ENCODE measurements at places on chromosomes 6 and 20.

- no peak for DNase-seq
Observed at GRCh38 chr20:52459150-52459549, 267.6 kb upstream of the ZFP64 start.

DNA sequence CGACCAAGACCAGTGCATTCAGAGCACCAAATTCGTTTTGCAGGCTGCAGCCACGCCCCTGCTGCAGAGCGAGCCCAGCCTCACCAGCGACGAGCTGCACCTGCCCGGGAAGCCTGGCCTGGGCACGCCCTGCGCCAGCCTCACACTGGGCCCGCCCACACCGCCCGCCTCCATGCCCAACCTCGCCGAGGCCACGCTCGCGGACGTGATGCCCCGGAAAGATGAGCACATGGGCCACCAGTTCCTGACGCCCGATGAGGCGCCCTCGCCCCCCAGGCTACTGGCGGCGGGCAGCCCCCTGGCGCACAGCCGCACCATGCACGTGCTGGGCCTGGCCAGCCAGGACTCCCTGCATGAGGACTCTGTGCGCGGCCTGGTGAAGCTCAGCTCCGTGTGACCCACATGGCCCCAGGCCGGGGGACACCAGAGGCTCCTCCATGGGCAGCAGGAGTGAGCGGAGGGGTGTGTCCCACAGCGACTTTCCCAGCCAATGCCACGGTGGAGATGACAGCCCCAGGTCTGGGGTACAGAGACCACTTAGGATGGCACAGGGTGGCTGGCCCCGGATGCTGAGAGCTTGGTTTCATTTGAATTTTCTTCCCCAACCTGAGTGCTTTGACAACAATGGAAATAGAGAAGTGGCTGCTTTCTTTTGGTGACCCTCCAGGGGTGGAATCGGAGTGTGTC lies 150.2 kb upstream of the SNX9 start:
- no peak for DNase-seq

- no peak for DNase-seq
Observed at GRCh38 chr6:133767357-133767970, 121.4 kb upstream of the TCF21 start.

- DNase-seq, result no peak
Observed at GRCh38 chr6:119894811-119895210, 545.2 kb upstream of the MAN1A1 start.

GRCh38 chr6:108068618-108069017 lies 5.9 kb downstream of the OSTM1 start:
- DNase-seq, result peak; percentile 56

GRCh38 chr6:38567436-38567835 lies 72.3 kb downstream of the BTBD9 start:
- DNase-seq, result no peak

DNA sequence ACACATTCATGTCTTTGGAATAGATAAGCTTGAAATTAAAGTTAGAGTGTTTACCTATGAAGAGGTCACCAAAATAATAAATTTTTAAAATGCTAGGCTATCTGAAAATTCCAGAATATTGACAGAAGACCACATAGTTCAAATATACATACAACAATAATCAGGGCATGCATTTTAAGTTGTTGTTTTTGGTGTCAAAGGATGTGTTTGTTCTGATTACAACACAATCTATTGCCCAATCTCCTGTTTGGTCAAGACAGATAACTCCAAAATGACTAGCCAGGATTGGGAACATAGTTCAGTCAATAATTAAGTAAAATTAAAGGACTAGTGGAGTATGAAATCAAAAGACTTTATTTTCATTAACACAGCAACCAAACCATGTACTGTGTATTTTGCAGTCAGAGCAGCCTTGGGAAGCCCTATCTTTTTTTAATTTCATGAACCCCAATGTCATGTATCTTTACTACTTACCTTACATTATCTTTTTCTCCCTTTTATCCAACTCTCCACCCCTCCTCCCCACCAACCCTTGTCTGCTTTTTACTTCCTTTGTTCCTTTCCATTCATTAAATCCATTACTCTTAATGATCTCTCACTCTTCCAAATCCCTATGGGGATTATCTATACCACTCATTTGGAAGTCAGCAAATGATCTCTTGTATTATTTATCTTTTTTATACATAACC lies 111.2 kb downstream of the CDK19 start:
- no peak for DNase-seq

- no peak for DNase-seq
Observed at GRCh38 chr6:108955329-108955949, 107.2 kb downstream of the ARMC2 start.

- DNase-seq, result no peak
Observed at GRCh38 chr20:14979453-14979986, 642.1 kb upstream of the FLRT3 start.

GRCh38 chr6:122663981-122664380 lies 53.8 kb downstream of the PKIB start:
- no peak for DNase-seq

GRCh38 chr6:75285283-75285639 lies 669 bp upstream of the TMEM30A start:
- DNase-seq, result no peak

DNA sequence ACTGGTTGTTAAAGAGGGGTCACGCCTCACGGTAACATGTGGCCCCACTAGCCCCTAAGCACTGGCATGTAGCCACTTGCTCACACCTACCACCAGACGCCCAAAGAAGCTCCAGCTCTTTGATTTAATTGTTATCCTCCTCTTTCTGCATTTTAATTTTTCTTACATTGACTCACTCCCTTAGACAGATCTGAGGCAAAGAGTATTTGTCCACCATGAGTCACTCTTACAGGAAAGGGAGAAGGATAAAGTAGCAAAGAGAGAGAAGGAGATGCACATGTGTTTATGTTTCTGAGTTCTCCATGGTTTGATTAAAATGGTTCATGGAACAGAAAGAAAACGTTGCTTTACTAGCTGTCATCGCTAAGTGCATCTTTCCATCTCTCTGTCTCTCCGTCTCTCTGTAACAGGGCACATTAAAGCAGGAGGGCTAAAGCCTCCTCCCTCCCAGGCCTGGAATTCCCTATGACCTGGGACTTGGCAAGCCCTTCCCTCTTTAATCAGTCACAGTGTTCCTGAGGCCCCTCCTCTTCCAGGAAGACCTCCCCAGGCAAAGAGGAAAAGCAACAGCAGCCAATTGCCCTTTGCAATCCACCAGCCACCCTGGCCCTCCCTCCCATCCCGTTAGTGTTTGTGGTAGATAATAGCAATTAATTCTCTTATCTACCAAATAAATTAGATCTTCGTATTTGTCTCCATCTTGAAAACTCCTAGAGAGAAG lies 112.8 kb upstream of the TSHZ2 start:
- no peak for DNase-seq

DNA sequence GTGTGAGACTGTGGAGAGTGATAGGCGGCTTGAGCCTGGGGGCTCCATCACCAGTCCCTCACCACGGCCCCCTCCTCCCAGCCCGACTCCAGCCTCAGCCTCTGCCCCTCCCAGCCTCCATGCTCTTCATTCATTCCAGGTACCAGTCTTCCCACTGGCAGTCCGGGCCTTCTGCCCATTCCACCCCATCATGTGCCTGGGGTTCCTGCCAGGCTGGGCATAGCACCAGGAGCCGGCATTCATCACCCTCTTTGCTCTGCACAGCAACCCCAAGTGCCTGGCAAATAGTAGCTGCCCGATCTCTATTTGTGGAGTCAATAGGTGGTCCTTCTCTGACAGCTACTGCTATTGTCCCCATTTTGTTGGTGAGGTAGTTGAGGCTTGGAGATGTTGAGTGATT lies 39.6 kb upstream of the GTSF1L start:
- no peak for DNase-seq

DNA sequence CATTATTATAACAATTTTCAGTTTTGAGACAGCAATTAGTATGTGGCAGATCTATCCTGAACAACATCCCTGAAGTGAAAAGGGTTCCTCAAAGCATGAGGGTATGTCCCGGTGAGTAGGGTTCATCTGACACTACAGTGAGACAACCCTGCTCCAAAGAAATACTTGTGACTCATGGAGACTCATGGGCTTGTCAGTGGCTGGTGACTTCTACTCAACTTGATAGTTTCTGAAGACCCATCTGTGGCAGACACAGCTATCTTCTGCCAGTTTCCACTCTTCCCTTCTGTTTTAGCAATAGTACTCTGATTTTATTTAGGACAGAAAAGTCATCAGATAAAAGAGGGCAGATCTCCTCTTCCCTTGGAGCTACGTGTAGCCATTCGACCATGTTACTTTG lies 41.4 kb downstream of the MAP3K7 start:
- DNase-seq, result no peak

DNA sequence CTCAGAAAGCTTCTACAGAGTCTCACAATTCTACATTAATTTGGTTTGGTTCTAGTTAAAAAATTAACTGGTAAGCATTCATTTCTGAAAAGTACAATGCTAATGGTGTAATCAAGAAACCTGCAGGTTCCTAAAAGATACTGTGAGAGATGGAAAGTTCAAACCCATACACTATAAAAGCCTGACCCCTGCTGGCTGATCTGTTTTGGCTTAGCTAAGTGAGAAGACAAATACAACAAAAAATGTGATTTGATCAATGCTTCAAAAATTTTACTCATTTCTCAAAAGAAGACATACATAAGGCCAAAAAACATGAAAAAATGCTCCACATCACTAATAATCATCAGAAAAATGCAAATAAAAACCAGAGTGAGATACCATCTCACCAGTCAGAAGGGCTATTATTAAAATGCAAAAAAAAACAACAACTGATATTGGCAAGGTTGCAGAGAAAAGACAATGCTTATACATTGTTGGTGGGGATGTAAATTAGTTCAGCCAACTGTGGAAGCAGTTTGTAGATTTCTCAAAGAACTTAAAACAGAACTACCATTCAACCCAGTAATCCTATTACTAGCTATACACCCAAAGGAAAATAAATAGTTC lies 102.8 kb downstream of the MOXD1 start:
- DNase-seq, result peak; percentile 54

DNA sequence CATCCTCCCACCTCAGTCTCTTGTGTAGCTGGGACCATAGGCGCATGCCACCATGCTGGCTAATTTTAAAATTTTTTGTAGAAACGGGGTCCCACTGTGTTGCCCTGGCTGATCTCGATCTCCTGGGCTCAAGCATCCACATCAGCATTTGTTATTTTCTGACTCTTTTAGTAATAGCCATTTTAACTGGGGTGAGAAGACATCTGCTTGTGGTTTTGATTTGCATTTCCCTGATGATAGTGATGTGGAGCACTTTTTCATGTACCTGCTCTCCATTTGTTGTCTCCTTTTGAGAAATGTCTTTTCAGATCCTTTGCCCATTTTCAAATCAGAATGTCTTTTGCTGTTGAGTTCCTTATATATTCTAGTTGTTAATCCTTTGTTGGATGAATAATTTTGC lies 22.2 kb upstream of the TULP4 start:
- DNase-seq, result no peak

- peak; percentile 49 for DNase-seq
Observed at GRCh38 chr6:215335-216034, 76.8 kb upstream of the DUSP22 start.

- DNase-seq, result no peak
Observed at GRCh38 chr6:167676000-167676665, 150.6 kb upstream of the AFDN start.

DNA sequence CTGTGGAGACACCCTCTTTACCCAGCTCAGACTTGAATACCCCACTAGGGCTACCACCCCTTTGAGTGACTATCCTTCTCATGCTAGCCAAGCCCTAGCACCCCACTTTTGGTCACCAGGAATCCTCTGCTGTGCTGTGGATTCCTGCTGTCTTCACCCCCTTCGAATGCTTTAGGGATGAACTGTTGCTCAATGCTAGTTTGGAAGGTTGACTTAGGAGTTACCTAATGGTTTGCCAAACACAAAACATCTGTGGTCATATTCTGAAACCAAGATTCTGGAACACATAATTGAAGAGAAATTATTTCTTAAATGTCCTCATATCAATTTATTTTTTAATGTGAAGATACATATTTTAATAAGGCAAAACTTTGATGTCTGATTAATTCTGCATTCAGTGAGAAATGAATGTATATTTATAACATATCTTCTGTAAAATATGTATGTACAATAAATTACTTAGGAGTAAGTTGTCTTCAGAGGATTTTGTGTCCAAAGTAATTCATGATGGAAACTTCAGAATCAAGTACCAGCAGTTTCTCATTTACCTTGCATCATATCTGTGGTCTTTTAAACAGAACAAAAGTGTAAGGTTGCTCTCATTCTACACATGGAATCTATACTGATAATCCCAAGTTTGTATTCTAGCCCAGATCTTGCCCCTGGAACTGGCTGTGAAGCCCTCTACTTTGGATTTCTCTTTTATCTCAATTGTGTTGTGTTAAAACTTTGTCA lies 46.9 kb downstream of the TMEM200A start:
- no peak for DNase-seq

DNA sequence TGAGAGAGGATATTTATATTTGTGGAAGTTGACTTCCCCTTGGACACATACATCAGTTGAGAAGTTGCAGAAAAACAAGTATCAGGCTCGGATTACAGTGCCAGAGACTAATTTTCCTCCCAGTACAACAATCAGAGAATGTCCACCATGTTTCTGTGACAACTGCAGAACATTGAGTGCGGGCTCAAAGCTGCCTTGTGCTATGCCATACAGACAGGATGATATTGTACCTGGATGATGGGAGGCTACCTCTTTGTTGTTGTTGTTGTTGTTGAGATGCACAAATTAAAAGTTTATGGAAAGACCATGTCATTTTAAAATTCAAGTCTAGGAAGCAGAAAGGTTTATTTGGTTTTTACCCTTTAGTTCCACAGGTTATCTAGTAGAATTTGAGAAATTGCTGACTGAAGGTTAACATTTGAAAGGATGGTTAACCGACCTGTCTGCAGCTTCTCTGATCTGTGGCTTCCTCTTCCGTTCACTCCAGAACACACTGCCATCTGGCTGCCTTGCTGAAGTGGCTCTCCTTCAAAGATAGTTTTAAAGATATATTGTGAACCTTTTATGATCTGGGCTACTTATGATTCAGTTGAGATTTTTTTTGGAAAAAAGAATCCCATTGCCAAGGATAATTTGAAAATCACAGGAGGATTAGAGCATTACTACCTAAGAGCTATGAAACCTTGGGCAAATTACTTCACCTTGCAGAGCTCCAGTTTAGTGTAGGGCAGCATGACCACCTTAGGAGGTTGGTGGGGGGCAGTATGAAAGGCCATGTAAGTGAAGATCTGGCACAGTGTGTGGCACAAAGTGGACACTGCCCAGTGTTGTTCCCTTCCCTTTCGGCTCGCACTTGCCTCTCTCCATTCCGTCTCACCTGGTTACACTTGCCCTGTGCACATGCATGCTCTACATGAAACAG lies 15.9 kb downstream of the TMEM200A start:
- DNase-seq, result peak; percentile 62
